Cardiac muscle cell (in vitro differentiated cells and primary cell): ENCODE measurements at places on chromosomes 6 and 20.

- no peak for DNase-seq
Measured at GRCh38 chr6:42533794-42534193, 30.0 kb upstream of the UBR2 start.

GRCh38 chr6:26415791-26416190 lies 13.7 kb downstream of the BTN3A1 start:
- no peak for DNase-seq

DNA sequence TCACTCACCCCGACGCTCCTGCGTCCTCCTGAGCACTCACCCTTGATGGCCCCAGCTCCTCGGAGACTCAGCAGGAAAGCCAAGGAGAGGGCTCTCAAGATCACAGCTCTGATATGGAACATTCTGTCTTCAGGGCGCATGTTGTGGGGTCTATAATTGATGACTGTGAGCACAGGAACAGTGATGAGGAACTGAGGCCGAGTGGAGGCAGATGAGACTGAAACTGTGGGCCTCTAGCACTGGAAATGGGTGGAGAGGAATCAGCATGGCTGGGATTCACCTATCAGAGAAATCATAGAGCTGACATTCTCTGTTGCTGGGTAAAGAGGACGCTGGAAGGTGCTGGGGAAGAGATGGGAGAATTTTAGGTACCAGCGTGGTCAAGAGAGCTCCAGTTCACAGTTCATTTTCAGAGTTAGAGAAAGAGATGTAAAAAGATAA lies at the start of gene HLA-DPA1:
Gene HLA-DPA1 (minus strand): TSS at position 219 of the 441 bp plus-strand sequence.
- DNase-seq = peak; percentile 44

GRCh38 chr6:3678946-3679345 lies 72.6 kb downstream of the PXDC1 start:
- no peak for DNase-seq

- no peak for DNase-seq
Measured at GRCh38 chr6:24154121-24154520, 28.1 kb downstream of the NRSN1 start.

DNA sequence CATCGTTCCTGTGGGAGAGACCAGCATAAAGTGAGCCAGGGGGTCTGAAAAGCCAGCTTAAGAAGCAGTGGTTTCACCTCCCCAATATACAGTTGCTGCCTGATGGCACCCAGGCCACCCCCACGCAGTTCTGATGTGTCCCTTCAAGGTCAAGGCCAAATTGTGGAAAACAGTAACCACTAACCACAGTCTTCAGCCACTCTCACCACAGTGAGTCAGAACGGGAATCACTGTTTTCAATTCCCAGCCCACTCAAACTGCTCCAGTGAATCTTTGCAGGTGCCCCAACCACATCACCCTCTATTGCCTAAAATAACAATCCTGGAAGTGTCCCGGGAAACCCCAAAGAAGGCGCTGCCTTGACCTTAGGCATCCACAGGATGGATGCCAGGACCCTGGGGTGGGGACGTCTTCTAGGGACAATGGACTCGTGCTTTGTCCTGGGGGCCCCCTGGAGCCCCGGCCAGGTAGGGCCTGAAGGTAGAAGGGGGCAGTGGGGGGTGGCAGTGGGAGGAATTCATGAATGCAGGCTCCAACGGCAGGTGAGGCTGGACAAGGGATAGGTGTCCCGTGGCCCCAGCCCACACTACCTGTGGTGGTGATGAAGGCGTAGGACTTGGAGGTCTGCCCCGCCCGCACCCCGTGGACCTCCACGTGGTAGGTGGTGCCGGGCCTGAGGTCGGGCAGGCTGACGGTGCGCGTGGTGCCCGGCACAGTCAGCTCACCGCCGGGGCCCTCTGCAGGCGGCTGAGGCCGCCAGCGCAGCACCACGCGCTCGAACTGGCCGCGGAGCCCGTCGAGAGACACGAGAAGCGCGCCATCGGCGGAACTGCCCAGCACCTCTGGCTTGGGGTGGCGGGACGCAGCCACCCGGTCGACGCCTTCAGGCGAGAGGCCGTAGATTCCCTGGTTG lies 22.2 kb downstream of the TNXB start:
- DNase-seq = peak; percentile 70

GRCh38 chr6:1554141-1554475 lies 55.6 kb upstream of the FOXC1 start:
- no peak for DNase-seq

GRCh38 chr6:138145402-138145801 lies 16.3 kb upstream of the ARFGEF3 start:
- no peak for DNase-seq

GRCh38 chr6:149138089-149138488 lies 179.4 kb upstream of the TAB2 start:
- no peak for DNase-seq

- DNase-seq = no peak
Measured at GRCh38 chr6:135311446-135312200, 130.5 kb downstream of the MYB start.

GRCh38 chr6:19712012-19712688 lies 125.0 kb upstream of the ID4 start:
- no peak for DNase-seq

DNA sequence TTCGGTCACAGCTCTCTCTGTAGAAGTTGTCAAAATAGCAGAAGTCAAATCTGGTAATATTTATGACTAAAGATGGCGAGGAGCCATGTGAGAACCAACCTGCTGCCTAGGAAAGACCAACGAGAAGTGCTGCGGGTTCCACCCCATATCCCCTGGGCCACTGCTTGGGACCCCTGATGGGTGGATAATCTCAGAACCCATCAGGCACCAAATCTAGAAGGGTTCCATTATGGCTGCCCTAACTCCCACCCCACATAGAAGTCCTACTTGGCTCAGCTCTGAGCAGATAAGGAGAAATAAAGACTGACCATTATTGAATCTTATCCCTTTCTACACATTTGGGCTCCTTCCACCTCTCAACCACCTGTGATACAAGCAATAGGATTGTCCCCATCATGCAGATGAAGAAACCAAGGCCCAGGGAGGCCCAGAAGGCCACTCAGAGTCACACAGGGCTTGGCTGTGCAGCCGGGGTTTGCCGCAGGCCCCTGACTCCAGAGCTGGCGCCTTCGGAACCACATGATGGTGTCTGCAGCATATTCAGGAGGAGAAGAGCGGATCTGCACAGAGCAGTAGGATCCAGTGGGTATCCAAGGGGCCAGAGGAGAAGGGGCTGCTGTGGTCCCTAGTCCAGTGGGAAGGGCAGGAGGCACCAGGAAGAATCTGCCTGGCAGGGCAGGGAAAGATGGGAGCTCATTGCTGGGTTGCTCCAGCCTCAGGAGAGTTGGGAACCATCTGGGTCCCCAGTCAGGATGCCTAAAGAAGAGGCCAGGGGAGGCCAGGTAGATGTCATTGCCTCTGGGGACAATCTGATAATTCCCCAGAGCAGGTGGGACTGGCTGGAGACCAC lies 9.6 kb upstream of the PCMTD2 start:
- no peak for DNase-seq

DNA sequence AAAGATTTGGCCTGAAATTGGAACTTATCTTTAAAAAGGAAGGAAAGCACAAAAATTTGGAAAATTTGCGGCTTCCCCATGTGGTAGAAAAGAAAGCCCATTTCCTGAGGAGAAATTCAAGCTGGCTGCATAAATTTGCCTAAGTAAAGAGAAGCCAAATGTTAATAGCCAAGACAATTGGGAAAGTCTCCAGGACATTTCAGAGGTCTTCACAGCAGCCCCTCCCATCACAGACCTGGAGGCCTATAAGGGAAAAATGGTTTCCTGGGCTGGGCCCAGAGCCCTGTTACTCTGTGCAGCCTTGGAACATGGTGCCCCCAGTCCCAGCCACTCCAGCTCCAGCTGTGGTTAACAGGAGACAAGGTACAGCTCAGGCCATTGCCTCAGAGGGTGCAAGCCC lies 736.5 kb downstream of the HACE1 start:
- no peak for DNase-seq

- DNase-seq = peak; percentile 49
Measured at GRCh38 chr20:36128463-36129159, 25.9 kb upstream of the EPB41L1 start.

DNA sequence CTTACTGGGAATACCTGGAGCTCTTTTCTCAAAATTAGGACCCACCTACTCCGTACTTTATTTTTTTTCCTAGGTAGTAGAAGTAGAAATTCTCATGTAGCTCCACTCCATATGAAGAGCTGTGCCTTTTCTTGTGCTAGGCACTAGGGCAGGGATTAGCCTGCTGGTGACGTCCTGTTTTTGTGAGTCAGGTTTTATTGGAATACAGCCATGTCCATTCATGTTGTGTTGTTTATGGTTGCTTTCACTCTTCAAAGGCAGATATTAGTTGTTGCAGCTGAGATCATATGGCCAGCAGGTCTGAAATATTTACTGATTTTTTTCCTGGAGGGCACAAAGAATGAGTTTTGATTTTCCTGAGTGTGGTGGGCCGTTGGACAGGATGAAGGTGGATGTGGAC lies 20.5 kb downstream of the XRN2 start:
- DNase-seq = peak; percentile 82

- DNase-seq = no peak
Measured at GRCh38 chr20:47330071-47330470, 26.4 kb downstream of the ZMYND8 start.

DNA sequence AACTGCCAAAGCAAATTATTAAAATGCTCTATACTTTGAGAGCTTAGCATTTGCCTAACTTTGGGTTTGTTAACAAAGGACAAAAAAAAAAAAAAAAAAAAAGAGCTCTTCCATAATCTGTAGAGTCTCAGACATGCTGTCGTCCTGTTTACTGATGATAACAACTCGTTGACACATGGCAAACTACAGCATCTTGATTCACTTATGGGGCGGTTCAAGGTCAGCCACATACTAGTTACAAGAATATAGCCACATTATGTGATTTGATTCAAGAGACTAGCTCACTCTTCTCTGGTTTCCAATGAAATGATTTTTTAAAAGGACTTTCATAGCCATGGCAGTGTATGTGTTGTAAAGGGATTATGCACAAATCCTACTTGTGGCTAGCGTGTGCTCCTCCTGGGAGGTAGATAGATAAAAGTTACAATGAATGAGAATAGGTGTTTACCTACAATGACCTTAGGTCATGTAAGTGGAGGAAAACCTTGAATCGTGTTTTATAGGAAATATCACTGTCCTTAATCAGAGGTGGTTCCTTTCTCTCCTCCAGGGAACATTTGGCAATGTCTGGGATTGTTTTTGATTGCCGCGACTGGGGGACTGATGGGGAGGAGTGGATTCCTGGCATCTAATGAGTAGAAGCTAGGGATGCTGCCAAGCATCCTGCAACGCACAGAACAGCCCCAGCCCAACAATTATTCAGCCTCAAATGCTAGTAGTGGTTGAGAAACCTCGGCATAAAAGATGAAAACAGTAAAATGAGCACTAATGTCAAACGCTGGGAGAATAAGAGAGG lies 969.2 kb upstream of the SLC35B3 start:
- DNase-seq = no peak

GRCh38 chr6:27726619-27727023 lies 185.6 kb downstream of the OR2B2 start:
- no peak for DNase-seq

GRCh38 chr6:27775796-27776184 lies 136.4 kb downstream of the OR2B2 start:
- DNase-seq = no peak

DNA sequence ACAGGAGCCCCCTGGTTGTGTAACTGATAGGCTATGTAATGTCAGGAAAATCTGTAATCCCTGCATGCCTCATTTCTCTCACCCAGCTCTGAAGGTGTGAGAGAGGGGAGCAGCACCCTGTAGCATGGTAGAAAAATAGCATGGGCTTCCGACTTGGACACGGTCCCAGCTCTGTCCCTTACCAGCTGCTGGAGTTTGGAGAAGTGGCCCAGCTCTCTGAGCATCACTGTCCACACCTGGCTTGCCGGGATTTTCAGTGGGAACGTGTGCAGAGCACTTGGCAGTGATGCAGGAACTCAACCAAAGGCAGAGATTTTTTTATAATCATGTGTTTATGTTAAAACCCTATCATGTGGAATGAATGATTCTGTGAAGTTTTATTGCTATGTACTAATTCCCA lies 34.6 kb downstream of the STK35 start:
- no peak for DNase-seq

- no peak for DNase-seq
Measured at GRCh38 chr6:16722630-16723029, 38.6 kb downstream of the ATXN1 start.

DNA sequence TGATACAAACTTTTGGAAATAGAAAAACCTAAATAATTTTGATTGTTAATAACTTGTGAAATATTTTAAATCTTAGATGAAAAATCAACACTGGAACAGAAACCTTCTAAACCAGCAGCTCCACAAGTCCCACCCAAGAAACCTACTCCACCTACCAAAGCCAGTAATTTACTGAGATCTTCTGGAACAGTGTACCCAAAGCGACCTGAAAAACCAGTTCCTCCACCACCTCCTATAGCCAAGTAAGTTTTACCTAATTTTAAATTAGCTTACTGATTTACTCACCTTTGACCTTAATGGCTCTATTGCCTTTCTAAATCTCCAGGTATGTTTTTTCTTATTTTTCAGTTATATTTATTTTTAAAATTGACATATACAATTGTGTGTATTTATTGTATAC lies 102.6 kb upstream of the ADGRF4 start:
- DNase-seq = no peak

DNA sequence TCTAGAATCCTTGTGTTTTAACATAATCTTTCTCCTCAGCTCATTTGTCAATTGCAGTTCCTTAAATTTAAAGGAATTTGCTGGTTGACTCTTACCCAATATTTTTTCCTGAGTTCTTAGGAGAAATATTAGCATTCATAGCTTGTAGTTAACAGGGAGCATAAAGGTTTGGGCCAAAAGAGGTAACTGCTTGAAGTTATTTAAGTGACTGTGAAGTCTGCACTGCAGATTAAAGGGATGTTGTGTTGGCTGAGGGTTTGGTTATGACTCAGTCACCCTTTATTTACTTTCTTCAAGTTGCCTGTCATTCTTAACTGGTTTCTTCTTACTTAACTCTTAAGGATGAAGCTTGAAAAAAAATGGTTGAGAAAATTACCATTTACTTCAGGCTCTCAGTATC lies 220.3 kb upstream of the LAMP5 start:
- DNase-seq = no peak

- no peak for DNase-seq
Measured at GRCh38 chr6:1542764-1543163, 67.0 kb upstream of the FOXC1 start.

GRCh38 chr6:18837013-18837412 lies 449.9 kb downstream of the RNF144B start:
- no peak for DNase-seq

- no peak for DNase-seq
Measured at GRCh38 chr6:12760911-12761310, 44.3 kb downstream of the PHACTR1 start.
